CD4-positive, alpha-beta T cell (primary cell): ENCODE measurements at places on chromosomes 6 and 20.

GRCh38 chr6:111829581-111829980 lies 43.7 kb downstream of the FYN start:
- DNase-seq = no peak

DNA sequence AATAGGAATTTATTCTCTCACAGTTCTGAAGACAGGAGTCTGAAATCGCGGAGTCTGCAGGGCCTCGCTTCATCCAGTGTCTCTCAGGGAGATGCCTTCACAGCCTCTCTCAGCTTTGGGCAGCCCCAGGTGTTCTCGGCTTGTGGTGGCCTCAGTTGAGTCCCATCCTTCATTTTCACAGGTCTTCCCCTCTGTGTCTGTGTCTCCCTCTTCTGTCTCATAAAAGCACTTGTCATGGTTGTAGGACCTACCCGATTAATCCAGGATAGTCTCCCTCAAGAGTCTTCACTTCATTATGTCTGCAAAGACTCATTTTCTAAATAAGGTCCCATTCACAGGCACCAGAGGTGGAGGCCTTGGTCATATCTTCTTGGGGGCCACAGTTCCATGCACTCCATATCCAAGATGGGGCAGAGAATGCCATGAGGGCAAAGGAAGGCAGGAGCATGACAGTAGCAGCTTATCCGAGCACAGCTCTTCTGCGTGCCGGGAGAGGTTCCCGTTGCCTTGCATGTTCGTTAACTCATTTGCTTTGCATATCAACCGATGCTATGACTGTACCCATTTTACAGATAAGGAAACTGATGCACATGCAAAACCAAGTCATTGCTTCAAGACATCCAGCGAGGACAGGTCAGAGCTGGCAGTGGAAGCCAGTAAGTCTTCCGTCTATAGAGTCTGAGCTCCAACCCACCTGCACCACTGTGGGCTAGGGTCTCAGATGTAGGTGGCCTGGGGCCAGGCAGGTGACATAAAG lies 363.8 kb upstream of the SULF2 start:
- DNase-seq = no peak

GRCh38 chr6:36139431-36139830 lies 9.1 kb downstream of the MAPK13 start:
- DNase-seq = peak; percentile 43

DNA sequence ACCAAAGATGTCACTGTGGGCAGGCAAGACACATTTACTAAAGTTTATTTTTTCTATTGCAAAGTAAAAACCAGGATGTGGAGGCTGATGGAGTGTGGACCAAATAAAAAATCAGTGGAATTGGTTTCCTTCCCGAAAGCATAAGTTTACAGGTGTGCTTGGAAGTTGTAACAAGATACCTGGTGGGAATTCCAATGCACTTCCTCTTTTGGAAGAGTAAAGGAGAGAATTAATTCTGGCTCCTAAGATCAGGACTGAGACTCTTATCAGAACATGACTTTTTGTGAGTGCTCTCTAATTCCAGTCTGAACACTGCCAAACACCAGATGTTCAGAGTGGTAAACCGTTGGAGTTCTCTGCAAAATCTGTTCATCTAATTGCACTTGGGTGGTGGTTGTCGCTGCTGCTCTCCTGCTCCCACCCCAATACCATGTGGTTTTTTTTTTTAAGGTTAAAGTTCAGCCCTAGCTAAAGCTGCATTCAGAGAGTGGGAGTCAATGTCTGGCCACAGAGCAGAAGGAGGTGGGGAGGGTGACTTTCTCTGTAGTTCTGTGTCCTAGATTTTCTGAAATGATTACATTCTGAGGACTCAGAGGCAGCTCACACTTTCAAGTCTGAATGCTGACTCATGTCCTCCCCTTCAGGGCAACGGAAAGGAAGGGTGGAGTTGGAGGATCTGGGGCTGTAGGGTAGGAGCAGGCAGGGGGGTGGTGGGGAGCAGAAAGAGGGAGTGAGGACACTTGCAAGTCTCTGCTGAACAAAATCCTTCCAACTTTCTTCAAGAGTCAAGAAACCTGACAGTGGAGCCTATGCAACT lies 275.8 kb upstream of the PRDM1 start:
- DNase-seq = peak; percentile 56

GRCh38 chr6:84568971-84569370 lies 195.4 kb downstream of the TBX18 start:
- DNase-seq = no peak

- no peak for DNase-seq
Observed at GRCh38 chr6:119331663-119332286, 17.8 kb downstream of the MAN1A1 start.

GRCh38 chr20:38612751-38613515 lies 11.3 kb downstream of the ARHGAP40 start:
- DNase-seq = no peak

- no peak for DNase-seq
Observed at GRCh38 chr6:118959903-118960302, 24.9 kb upstream of the MCM9 start.

GRCh38 chr6:127554435-127555006 lies 22.5 kb upstream of the C6orf58 start:
- no peak for DNase-seq

DNA sequence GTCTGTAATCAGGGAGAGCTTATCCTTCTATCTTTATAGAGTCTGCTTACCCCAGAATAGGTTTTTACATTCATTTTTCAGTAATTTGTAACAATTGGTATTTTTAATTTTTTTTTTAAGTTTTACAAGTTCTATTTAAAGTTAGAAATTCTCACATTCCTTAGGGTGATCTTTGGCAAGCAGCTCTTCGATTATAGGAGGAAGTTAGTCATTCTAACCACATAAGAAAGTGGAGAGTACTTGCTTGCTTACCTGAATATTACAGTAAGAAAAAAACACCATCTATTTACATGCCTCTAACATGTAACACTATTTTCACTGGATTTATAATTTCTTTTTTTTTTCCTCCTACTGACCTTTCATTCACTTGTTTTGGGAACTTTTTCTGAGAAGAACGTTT lies 6.7 kb downstream of the TSHZ2 start:
- no peak for DNase-seq

DNA sequence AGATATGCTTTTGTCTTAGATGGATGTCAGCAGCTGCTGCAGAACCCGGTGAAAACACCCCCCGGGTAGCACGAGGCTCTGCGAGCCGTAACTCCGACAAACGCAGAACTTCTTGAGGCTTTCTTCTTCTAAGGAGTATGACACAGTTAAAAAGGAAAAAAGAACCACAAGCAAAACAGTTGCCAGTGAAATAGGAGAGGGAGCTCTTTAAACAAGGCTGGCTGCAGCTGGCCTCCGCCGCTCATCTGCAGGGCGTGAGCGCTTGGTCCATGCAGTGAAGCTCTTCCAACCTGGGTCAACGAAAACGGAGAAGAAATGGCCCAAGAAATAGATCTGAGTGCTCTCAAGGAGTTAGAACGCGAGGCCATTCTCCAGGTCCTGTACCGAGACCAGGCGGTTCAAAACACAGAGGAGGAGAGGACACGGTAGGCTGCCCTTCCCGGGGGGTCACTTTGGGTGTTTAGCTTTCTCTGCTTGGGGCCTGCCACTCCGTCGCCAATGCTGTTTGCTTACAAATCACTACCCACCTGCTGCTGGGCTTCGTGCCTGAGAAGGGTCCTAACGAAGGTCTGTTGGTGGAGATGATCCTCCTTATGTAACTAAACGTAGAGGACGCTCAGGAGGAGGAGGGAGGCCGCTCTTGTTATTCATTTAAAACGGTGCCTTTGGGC lies 13.2 kb downstream of the SYTL3 start:
- DNase-seq = no peak

GRCh38 chr20:52494244-52494643 lies 302.7 kb upstream of the ZFP64 start:
- peak; percentile 14 for DNase-seq

GRCh38 chr6:15616261-15616660 lies 46.6 kb downstream of the DTNBP1 start:
- no peak for DNase-seq

DNA sequence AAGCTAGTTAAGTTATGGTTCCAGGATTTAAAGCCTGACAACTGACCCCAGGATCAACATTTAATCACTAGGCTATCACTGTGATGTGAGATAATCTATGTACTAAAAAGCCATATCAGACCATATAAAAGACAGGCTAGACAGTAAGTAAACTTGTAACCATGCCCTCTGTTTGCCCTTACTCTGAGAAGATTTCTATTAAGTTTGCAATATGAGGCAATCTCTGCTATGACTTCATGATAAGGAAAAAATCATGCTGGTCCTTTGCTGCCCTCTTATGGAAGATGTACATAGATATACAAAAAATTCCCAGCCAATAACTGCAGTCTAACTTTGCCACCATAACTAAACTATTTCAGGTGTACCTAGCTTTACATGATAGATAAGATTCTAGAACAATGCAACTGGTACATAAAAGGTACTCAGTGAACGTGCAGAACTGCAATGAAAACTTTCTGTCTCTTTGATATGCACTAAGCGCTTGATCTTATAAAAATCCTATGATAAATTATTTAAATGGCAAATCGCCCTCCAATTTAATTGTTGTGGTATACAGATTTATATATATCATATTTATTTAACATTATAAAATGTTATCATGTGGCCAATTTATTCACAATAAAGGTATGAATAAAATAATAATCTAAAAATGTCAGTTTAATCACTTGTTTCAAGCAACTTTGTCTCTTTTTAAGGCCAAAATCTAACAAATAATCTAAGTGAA lies 70.5 kb downstream of the FAM217A start:
- no peak for DNase-seq

DNA sequence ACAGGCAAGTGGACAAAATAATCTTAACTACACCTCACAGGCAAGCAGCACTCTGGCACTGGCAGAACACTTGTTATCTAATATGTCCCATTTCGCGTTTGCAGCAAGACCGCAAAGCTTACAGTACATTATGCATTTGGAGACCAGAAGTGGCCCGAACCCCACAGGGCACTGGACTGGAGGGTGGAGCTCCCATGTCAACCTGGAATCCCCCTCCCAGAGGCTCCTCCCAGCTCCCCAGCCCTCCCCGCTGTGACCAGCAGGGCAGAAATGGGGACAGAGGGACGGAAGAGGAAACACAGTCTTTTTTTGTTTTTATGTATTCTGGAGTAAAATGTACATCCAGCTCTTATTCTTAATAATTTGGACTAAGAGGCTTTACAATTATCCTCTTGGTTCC lies 263.7 kb downstream of the SMOC2 start:
- DNase-seq = no peak

DNA sequence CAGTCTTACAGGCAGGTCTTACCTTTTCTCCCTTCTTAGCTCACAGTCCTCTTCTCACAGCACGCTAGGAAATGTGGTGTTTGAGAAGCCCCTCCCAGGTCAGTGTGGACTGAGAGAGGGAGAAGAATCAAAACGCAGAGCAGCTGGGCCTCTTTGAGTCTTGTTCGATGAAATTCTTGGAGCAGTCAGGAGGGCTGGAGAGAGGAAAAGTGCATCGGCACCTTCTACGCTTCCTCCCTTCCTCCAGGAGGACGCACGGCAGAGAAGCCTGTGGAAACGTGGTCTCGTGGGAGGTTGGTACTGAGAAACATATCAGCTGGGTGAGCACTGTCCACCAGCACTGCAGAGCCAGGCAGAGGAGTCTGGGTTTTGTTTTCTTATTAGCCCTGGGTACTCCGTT lies 52.7 kb downstream of the TXLNB start:
- DNase-seq = no peak

DNA sequence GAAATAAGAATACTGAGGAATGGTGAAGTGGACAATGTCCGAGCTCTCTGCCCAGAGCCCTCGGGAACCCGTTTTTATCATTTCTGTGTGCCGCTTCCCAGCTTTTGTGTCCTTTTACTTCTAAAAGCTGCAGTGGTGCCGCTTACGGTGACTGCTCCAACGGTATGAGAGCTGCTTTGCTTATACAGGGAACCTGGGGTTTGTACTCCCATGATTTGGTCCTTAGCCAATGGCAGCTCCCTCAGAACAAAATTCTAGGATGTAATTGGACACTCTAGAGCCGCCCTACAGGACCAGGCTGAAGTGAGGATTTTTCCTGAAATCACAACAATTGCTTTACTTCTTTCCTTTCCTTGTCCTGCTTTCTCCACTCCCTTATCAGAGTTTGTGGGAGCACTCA lies 24.2 kb upstream of the PCSK2 start:
- no peak for DNase-seq

GRCh38 chr20:10209091-10209490 lies 9.5 kb upstream of the SNAP25 start:
- DNase-seq = no peak

DNA sequence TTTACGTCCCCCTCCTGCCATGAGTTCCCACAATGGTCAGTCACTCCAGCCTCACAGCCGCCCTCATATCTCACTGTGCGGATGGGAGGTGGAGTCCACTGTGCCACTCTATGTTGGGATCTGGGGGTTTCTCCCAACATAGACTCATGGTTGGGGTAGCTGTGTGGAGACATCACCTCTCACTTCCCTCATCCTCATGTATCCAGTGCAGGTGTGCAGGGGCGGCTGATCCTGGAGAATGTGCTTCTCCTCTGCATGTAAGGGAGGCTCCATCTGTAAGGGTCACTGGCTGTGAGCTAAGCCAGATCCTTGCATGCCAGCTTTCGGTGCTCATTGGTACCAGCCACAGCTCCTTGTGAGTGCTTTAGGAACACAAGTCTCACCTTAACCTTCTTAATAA lies 400.8 kb downstream of the CDH26 start:
- no peak for DNase-seq

DNA sequence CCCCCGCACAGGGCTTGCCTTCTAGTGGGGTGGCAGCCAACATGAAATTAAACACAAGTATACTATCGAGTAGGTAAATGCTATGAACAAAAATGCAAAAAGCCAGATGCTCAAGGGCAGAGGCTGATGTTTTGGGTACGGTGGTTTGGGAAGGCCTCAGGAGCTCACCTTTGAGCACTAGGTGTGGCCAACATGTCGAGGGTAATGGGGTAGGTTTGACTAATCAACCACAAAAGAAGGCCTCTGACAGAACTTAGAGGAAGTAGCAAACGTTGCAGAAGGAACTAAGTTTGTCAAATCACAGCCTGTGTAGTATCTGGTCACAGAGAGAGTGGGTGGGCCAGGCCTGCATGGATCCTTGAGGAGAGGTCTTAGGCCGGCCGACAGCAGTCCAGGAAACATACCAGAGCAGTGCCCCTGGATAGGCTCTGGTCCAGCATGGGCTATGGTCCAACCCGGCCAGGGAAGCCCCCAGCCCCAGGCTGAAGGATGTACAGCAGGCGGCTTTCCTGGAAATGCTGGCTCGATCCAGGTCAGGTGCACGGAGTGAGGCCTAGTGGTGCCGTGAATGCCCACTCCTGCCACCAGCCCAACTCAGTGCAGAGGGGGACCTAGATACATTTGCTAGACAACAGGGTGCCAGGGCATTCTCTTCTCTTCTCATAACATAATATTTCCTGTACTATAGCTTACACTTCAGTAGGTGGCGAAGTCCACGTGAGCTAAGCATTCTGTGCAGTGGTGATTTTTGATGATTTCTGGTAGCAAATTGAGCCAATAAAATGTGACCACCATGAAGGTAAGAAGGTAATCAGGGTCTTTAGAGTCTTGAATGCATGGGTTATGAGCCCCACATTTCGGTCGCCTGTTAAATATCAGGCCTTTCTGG lies 56.3 kb upstream of the CD93 start:
- peak; percentile 54 for DNase-seq
